ENCODE measurements at places on chromosomes 5 and 9.

- no peak for DNase-seq
Measured at GRCh38 chr5:6568889-6569288, 64.0 kb downstream of the NSUN2 start.

DNA sequence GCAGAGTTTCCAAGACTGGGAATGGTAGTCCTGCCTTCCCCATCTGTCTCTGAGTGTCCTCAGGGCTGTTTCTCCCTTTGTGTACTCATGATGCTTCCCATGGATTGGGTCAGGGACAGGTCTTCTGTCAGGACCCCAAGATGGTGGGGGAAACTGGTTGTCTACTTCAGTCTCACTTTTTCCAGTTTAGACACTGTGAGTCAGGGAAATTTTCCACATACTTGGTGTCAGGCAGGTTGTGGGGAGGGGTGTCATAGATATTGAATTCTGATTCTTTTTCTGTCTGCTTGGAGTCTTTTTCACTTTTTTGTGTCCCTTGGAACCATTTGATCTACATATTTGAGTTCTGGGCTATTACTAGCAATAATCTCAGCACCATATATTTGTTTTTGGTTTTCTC is 10.3 kb downstream of the POLK start:
- DNase-seq: peak; percentile 20

- DNase-seq: no peak
Measured at GRCh38 chr9:68802525-68803015, 97.5 kb downstream of the PIP5K1B start.

- no peak for DNase-seq
Measured at GRCh38 chr5:137336161-137336560, 163.0 kb downstream of the SPOCK1 start.

DNA sequence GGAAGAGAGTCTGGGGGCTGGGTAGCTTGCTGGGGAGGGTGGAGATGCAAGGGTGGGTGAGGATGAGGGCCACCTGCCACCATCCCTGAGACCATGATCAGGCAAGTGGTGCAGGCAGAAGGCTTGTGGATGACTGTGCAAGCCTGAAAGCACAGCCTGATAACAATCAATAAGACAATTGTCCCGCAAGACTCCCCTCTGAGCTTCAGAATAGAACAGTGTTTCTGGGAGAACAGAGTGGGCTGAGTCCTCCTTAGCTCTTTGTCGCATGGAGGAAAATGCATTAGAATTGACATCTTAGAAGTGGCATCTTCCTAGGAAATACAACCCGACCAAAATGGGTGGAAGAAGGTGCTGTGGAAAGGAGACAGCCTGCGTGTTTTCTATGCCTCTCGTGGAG is 6.6 kb downstream of the GADD45G start:
- no peak for DNase-seq

DNA sequence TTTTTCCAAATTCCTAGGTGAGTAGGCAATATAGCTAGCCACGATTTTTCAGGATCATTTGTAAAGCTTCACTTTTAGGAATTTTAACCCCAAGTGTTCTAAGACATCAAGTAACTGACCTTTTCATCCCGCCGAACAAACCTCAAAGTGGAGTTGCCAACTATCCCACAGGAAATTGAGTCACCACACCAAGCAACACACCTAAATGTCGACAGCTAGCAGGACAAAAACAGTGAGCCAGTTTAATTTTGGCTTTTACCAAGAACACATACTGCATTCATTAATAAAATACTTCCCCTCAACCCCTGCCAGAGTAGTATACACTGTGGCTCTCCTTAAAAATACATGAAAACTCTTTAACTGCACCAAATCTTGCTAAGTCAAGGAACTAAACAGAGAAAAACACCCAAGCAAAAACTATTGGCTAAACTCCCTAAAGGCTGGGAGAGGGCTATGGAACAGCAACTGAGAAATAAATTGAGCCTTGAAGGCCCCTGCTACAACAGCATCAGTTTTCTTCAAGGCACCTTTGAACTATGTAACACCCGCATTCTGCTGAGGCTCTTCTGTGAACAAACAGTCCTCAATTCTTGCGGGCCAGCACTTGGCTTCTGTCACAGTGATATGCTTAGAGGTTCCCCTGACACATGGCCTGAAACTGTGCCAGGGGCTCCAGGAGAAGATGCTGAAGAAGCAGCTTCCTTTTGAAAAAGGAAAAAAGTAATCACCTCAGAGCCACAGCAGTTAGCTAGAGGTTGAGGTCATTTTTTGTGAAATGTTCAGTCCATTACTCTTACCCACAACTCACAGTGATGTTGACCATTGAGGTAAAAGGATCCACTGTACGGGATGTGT is 459.6 kb downstream of the RAB3C start:
- DNase-seq: peak; percentile 75

DNA sequence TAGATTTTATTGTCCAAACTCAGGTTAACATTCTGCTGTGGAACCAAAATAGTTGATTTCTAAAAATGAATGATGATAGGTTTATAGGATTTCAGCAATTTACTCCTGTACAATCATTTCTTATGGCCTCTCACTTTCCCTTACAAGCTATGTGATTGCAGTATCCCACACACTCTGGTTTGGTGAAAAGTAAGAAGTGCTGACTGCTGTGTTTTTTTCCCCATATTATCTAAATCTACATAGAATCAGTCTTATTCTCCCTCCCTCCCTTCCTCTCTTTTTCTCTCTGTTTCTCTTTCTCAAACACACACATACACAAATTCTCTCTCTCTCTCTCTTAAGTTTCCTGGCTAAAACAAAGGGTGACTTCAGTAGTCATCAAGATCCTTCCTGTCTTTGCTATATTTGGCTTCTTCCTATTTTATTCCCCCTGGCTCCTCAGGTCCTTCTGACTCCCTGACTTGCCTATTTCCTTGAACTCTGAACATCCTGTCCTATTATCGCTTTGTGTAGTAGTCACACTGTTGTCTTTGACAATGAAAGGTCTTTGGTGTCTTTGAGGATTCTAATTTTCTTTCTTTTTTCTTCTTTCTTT is 55.9 kb upstream of the HAPLN1 start:
- no peak for DNase-seq

- no peak for DNase-seq
Measured at GRCh38 chr5:176899946-176900779, 1.0 kb upstream of the HK3 start.

- peak; percentile 88 for DNase-seq
Measured at GRCh38 chr9:4315582-4316215, 15.8 kb upstream of the GLIS3 start.

DNA sequence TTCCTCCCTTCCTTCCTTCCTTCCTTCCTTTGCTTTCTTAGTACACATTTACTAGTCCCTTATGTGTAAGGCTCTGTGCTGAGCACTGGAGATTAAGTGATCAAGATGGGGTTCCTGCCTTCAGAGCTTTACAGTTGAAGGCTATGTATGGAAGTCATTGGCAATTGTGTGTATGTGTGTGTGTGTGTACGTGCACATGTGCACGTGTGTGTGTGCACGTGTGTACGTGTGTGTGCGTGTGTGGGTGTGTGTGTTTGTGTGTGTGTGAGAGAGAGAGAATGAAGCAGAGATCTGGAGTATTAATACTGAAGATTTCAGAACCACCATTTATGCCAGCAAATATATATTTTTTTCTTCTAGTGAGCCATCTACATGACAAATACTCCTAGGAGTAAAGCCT is 184.9 kb upstream of the NFIB start:
- DNase-seq: no peak

GRCh38 chr5:180960209-180960608 is 28.4 kb upstream of the BTNL3 start:
- DNase-seq: no peak

- peak; percentile 68 for DNase-seq
Measured at GRCh38 chr9:83620841-83621636, 1.9 kb upstream of the IDNK start.

- peak; percentile 38 for DNase-seq
Measured at GRCh38 chr9:101028346-101029314, at the start of gene PLPPR1. Gene PLPPR1 (plus strand): TSS chr9:101028727.

GRCh38 chr9:4922730-4923129 is 62.3 kb upstream of the JAK2 start:
- DNase-seq: no peak

GRCh38 chr5:138927979-138928378 is 52.8 kb upstream of the LRRTM2 start:
- peak; percentile 28 for DNase-seq

DNA sequence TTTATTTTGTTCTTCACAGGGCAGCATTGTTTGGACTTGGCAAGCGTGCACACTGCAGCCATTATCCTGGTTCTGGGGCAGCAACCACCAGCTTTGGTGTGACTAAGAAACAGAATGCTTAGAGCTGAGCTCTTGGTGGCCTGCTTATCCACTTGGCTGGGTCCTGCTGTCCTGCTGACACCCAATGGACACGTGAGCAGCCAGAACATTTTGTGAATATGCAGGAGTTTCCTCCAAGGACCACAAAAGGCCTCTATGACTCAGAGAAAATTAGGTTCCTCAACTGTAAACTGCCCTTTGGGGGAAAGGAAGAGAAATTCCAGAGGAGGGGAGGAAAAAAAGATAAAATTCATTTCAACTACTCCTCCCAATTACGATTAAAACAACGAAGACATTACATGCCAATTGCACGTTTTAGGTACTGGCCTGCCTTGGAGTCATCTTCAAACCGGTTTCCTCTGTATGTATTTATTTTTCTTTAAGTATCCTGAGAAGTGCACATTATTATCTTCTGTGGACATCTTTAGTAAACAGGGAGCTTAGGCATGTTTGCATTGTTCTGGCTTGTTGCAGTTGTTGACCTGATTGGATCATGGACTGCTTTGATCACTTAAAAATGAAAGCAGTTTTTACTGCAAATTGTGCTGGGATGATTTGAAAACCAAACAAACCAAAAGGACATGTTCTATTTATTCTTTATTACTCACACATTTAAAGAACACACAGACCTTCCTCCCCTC is 82.3 kb upstream of the TLE4 start:
- DNase-seq: peak; percentile 77

DNA sequence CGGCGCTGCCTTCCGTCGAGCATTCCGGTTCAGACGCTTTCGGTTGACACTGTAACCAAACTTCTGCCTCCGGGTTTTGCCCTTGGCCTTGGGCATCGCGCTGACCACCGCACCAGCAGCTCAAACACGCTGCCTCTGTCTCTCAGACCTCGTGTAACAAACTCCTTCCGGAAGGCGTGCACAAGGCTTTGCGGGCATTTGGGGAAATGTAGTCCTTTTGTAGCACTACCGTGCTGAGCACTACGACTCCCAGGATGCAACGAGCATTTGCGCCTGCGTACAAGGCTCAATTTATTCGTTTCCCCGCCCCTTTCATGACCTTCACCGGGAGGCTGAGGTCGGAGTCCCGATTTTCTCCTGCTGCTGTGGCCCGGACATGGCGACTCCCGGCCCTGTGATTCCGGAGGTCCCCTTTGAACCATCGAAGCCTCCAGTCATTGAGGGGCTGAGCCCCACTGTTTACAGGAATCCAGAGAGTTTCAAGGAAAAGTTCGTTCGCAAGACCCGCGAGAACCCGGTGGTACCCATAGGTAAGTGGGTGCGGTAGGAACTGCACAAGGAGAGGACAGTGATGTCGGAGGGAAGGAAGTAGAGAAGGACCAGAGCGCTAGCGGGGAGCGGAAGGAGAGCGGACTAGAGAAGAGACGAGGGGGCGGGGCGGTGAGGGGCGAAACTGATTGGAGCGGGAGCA is at the start of the genes HIGD2A and NOP16:
Gene HIGD2A, plus strand, starts transcription at position 308 of the 691 bp plus-strand sequence. Its CDS starts 69 bp downstream, at position 377.
Gene NOP16, minus strand, starts transcription at position 155 of the 691 bp plus-strand sequence. Its CDS starts 59 bp downstream, at position 96.
- peak; percentile 99 for DNase-seq

GRCh38 chr5:156256642-156257041 is 70.3 kb upstream of the SGCD start:
- no peak for DNase-seq

- no peak for DNase-seq
Measured at GRCh38 chr5:109709225-109709624, 19.5 kb downstream of the MAN2A1 start.

GRCh38 chr5:8615142-8615858 is 746.4 kb downstream of the MTRR start:
- no peak for DNase-seq

DNA sequence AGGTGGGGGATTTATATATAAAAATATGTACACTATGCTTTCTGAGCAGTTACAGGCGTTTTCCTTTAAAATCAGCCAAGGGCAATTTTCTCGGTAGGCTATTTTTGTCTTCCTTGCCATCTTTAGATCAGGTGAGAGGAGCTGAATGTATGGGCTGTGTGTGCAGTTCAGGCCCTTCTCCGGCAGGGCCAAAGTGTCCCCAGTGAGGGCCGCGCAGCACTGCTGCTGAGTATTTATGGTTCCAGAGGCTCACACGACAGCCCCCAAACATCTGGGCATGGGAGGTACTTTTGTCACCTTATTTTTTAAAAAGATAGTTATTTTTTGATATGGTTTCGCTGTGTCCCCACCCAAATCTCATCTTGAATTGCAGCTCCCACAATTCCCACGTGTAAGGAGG is 11.5 kb downstream of the GFPT2 start:
- no peak for DNase-seq

- no peak for DNase-seq
Measured at GRCh38 chr9:118318770-118319431, 614.7 kb downstream of the TLR4 start.

- no peak for DNase-seq
Measured at GRCh38 chr9:111193095-111193494, 136.9 kb downstream of the OR2K2 start.

- DNase-seq: no peak
Measured at GRCh38 chr9:84823421-84824271, 154.1 kb downstream of the NTRK2 start.

DNA sequence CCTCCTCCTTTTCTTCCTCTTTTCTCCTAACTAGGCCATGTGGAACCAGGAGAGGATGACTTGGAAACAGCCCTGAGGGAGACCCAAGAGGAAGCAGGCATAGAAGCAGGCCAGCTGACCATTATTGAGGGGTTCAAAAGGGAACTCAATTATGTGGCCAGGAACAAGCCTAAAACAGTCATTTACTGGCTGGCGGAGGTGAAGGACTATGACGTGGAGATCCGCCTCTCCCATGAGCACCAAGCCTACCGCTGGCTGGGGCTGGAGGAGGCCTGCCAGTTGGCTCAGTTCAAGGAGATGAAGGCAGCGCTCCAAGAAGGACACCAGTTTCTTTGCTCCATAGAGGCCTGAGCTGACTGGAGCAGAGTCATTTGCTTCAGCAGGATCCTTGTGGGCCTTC is 13.7 kb downstream of the NUDT2 start:
- no peak for DNase-seq

- no peak for DNase-seq
Measured at GRCh38 chr5:145471026-145471425, 364.1 kb downstream of the PRELID2 start.

GRCh38 chr5:111635151-111635902 is 121.7 kb downstream of the NREP start:
- DNase-seq: peak; percentile 11

DNA sequence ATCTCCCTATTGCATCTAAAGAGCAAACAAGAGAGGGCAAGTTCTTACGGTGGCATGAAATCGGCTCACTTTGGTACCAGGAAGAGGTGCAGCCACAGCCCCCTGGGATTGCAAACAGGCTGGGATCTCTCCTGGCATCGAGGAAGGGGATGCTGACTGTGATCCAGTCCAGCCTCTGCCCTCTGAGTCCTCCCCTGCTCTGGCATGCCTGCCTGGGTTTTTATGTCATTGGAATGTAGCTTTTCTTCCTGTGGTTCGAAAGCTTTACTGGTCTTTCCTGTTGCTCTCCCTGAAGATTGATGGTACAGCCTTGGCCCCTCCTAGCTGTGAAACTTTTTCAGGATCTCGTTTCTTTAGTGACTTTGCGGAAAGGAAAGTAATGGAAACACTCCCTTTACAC is 6.6 kb downstream of the SLC46A2 start:
- peak; percentile 26 for DNase-seq

All from choroid plexus epithelial cell (primary cell).